A549 treated with DMSO at 1 μM for 4 hours (cell line): ENCODE measurements at places on chromosomes 5 and 9. TPM values are rescaled to one million over a fixed set of nuclear protein-coding genes. Genes with fewer than 3 reads are reported as not detected.

The SPATA6L gene
- 1.5 to 2.5 TPM (median 2.1 TPM) in 5 replicates for total RNA-seq

The SH2D3C gene
- total RNA-seq, result 0.07 to 0.17 TPM (median 0.16 TPM) in 4 of 5 replicates, not detected in the other

The ACER2 gene
- 2.3 to 3.2 TPM (median 2.9 TPM) in 5 replicates for total RNA-seq

The NSMF gene
- total RNA-seq, result 30.8 to 44.9 TPM (median 41.4 TPM) in 5 replicates

The TEK gene
- total RNA-seq, result 0.05 to 0.15 TPM (median 0.07 TPM) in 5 replicates

The CNTLN gene
- 4.9 to 6.3 TPM (median 5.9 TPM) in 5 replicates for total RNA-seq

The MSANTD3 gene
- total RNA-seq, result 64.9 to 78.8 TPM (median 77.9 TPM) in 5 replicates

The IL4 gene
- not detected in 5 replicates for total RNA-seq

The OTP gene
- total RNA-seq, result 0.06 to 0.08 TPM (median 0.08 TPM) in 5 replicates

The CKMT2 gene
- not detected in 5 replicates for total RNA-seq

The HAVCR2 gene
- total RNA-seq, result 0.23 to 0.63 TPM (median 0.40 TPM) in 5 replicates

The WDR31 gene
- total RNA-seq, result 1.0 to 1.5 TPM (median 1.4 TPM) in 5 replicates

The PCDH1 gene
- total RNA-seq, result 1.5 to 2.4 TPM (median 2.1 TPM) in 5 replicates
